ENCODE measurements at places on chromosomes 11 and 22. TPM values are rescaled to one million over a fixed set of nuclear protein-coding genes. Genes with fewer than 3 reads are reported as not detected.

MOV10L1 gene
- total RNA-seq, result 1.1 TPM

DDI1 gene
- total RNA-seq, result not detected

DNA sequence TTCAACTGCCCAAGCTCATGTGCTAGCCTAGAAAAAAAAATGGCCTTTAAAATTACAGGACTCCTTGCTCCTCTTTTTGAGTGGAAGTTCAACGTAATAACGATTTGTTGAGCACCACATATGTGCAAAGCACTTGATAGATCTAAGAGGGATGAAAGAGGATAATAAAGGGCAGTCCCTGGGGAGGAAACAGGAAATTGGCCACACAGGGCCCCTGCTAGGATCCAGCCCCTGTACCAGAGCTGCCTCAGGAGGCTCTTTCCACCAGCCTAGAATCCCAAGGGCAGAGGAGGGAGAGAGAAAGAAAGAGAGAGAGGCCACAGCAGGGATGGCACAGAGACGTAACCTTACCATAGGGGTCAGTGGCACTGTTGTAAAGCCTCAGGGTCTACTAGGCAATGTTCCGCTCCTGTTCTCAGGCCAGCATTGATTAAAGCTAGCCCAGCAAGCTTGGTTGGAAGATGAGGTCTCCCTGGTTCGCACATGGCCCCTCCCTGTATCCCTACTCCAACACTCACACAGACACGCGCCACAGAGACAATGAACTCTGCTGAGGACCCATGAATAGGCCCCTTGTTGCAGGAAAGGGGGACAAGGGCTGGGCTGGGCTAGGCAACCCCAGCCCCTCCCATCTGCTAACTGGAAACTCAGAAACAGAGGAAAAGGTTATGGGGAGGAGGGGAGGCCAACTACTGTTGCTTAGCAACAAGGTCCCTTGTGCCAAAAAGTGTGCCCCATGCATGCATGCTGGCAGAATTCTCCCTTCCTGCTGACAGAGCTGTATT is at the start of gene TMPRSS5:
Gene TMPRSS5 (minus strand): TSS at position 438 of the 785 bp plus-strand sequence. CDS start 84 bp downstream, at position 354.
- no peak for DNase-seq

- DNase-seq, result no peak
These were observed 20.3 kb downstream of the ZC3H12C start for GRCh38 chr11:110113505-110113904.

DNA sequence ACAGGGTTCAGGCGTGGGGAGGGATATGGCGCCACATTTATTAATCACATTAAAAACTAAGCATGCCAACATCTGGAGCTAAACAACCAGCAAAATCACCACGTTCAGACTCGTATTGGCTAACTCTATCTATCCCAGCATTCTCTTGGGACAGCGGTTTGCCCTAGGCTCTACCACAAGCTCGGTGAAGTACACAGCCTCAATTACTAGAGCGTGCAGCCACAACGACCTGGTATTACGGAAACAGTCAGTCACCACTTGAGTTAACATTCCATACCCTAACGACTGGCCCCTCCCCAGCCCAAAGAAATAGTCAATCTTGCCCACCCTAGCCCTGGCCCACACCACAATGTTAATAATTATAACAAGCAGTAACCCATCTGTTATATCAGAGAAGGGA is 32.1 kb downstream of the APOL5 start:
- DNase-seq, result no peak

DNA sequence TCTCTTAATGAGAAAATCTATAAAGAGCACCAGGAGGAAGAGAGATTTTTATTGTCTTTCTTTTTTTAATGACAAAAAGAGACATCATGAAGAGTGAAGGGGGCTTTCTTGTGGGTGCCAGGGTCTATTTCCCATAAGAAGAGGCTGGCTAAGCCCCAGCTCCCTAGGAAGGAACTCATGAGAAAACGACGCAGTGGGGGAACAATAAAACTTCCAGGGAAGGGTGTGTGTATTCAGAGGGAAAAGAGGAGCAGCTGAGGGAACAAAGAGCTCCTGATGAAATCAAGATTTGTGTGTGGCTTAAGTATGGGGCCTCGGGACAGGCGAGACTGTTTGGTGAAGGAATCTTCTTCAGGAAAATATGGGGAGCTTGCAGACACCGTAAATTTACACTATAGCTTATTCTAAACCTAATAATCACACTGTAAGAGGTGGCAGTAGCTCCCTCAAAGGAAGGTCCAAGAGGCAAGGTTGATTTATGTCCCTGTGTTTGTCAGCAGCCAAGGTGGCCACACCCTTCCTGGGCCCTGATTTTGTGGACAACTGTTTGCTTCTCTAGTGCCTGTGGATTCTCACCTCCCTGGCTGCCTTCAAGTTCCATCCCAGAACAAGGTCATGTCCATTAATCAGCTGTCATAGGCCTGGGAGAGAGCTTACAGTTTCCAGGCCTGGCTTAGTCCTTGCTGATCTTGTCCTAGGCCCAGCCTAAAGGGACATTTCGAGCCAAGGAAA is 615.7 kb downstream of the INSC start:
- no peak for DNase-seq

GRCh38 chr11:7574491-7575130 is 60.8 kb downstream of the PPFIBP2 start:
- DNase-seq, result no peak

DNA sequence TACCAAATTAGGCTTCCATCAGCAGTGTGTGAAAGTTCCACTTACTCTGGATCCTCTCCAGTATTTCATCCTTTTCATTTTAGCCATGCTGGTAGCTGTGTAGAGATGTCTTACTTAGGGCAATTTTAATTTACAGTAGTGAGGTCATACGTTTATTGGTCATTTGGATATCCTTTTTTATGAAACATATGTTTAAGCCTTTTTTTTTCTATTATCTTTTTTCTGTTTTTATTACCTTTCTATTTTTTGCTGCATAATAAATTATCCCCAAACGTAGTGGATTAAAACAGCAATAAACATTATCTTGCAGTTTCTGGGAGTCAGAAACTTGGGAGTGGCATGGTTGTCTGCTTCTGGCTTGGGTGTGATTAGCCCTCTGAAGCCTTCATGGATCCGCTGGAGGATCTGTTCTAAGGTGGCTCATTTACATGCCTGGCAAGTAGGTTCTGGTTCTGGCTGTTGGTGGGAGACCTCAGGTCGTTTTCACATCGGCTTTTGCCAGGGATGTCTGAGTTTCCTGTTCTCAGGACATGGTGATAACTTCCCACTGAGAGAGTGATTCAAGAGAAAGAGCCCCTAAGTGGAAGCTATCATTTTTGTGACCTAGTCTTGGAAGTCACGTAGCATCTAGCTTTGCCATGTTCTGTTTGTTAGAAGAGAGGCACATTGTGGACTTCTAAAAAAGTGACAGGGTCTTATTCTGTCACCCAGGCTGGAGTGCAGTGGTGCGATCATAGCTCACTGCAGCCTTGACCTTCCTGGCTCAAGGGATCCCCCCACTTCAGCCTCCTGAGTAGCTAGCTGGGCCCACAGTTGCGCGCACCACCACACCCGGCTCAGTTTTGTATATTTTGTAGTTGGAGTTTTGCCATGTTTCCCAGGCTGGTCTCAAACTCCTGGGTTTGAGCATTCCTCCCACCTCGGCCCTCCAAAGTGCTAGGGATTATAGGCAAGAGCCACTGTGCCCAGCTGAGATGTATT is 38.6 kb downstream of the PPP6R3 start:
- no peak for DNase-seq

- DNase-seq, result no peak
These were observed 127.7 kb downstream of the MAML2 start for GRCh38 chr11:96215110-96215782.

DNA sequence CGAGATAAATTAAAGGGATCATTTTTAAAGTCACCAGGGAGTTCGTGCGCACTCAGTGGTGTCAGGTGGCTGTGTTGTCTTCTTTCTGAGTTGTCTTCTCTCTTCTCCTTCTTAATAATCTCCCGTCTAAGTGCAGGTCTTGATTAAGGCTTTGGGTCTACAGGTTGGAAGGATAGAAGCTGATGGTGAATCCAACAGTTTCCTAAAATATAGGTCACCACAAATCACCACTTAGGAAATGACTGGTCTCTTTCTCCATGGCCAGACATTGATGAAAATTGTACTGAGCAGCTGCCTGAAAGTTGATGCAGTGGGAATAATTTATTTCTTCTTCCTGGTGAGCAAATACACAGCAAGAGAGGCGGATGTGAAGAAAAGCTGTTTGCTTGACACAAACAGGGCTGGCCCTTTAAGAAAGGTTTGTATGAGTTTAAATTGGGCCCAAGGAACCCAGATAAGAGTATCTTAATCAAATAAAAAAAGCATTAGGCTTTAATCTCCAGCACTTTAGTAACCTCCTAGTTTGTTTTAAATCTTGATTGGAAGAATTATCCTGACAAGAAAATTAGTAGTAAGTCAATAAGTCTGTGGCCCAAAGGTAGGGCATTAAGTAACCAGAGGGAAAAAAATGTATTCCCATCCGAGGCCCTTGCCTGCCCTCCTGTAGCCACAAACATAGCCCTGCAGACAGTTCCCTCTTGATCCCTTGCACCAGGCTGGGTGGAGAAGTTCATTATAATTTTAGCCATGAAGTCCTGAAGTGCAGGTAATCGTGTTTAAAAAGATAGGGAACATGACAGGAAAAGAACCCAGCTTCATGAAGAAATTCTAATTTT is 245.8 kb downstream of the KIRREL3 start:
- DNase-seq, result no peak

GRCh38 chr11:60915248-60915914 is 1.4 kb downstream of the TMEM109 start:
- no peak for DNase-seq

DNA sequence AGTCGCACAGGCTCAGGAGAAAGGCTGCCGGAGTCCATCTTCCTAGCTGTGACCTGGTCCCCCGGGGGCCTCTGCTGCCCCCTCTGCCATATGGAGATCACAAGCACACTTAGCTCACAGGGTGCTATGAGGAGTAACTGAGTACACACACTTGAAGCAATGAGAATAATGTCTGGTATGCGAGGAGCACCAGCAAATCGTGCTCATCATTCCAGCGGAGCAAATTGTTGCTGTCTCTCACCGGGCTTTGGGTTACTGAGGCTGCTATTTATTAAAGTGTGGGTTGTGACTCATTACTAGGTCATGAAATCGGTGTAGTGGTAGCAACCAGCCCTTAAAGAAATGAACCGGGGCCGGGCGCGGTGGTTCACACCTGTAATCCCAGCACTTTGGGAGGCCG is 48.1 kb upstream of the EIF3D start:
- DNase-seq, result no peak

GRCh38 chr11:119006656-119007055 is 8.7 kb downstream of the CENATAC start:
- DNase-seq, result no peak

DNA sequence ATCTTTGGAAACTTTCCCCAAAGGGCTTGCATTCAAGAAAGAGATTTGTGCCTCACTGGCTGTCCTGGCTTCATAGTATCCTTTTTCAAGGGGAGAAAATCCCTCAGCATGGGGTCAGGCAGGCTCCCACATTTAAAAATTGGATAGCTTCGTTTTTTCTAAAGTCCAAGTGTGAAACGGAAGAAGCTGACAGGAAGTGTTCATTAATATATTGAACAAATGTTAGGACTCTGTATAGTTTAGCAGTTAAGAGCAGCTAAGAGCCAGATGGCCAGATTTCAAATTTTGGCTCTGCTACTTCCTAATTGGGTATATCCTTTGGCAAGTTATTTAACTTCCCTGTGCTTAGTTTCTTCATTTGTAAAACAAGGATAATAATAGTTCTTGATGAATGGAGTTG is 354.9 kb upstream of the FAT3 start:
- no peak for DNase-seq

GRCh38 chr22:38694940-38695339 is 5.8 kb downstream of the JOSD1 start:
- no peak for DNase-seq

DNA sequence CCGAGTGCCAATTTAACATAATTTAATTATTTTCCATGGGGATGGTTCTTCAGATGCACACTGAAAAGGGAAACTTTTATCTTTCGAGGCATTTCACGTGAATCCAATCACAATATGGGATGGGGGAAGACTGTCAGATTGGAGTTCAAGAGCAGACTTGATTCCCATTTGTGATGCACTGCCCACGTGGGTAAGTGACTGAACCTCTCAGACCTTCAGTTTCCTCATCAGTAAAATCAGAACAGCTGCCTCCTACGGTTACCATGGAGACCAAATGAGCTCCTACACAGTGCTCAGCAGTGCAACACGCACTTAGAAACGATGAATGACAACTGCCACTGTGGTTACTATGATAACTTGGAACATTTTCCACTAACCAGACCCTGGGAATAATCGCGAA is 21.7 kb downstream of the KIAA0930 start:
- no peak for DNase-seq

- no peak for DNase-seq
These were observed 2.6 kb upstream of the SUN2 start for GRCh38 chr22:38758276-38758945.

DNA sequence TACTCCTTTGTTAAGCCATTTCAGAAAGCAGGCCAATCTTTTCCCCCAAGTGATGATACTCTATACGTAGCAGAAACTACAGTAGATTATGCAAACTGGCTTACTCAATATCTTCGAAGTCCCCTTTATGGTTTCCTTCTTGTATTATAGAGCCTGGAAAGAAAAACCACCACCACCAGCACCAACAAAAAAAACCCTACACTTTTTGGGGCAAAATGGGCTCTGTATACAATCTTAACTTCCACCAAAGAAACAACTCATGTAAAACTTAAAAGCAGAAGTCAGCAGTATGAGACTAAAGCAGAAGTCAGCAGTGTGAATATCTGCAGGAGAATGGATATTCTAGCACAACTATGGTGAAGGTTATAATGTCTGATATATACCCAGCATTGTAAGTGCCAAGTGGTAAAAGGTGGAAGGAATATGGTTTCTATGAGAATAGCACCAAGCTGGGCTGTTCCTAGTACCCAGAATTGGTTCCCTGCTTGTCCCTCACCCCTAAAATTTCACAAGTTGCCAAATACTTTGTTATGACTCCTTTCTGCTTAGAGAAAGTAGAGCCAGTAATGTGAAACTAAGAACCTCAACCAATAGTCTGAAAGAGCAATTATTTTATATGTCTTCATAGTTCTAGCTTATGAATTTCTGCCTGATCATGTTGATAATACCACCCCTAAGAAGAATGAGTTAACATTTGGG is 252.1 kb downstream of the SBF2 start:
- DNase-seq, result no peak

DNA sequence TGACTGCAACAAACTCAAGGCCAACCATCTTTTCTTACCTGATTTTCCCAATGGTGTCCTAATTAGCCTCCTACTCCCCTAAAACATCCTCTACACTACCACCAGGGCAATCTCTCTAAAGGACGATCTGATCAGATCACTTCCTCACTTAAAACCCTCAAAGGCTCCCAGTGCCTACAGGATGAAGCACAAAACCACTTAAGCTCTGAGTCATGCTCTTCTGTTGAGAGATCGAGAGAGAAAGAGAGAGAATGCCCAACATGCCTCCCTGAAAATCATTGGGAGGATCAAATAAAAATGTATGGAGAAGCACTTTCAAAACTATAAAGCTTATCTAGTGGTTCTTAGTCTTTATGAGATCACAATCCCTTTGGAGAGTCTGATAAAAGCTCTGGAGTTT is 171.1 kb downstream of the CADM1 start:
- DNase-seq, result no peak

DNA sequence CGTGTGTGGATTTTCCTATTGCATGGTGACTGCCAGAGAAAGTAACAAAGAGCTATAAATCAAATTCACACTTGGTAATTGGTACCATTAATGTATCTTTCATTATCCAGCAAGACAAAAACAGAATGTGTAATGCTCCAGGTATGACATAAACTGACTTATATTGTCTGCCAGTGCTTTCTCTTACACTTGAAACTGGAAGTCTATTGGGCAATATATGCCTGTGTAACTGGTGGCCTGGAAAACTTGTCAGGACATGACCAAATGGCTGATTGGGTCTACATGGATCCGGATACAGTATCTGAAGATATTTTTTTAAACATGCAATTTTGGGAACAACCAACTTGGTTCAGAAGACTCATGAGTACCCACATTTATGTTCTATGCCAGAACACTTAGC is 174.6 kb upstream of the ARHGAP42 start:
- no peak for DNase-seq
